ENCODE measurements at places on chromosomes 16 and 17. TPM values are rescaled to one million over a fixed set of nuclear protein-coding genes. Genes with fewer than 3 reads are reported as not detected.

DNA sequence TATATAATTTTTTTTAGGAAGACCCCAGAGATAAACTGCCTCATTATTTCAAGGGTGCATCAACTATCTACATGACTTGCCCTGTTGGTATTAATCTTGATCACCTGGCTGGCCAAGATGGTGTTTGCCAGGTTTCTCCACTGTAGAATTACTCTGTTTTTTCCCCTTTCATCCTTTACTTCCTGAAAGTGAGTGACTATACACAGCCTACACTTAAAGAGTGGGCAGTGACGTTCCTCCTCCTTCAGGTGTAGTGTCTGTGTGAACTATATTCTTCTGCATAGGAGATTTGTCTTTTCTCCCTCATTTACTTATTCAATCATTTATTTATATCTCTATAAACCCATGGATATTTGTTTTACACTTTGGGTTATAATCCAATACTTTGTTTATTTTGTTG lies 246.7 kb downstream of the IRF8 start:
- DNase-seq, result no peak
- H3K4me3 ChIP-seq, result no peak overlapping the region
- no peaks in the 10 kb centered on the region for H3K27me3 ChIP-seq
- H3K4me1 ChIP-seq, result no peaks in the 10 kb centered on the region
- no peak overlapping the region for H3K27ac ChIP-seq
- no peaks in the 10 kb centered on the region for H3K36me3 ChIP-seq

DNA sequence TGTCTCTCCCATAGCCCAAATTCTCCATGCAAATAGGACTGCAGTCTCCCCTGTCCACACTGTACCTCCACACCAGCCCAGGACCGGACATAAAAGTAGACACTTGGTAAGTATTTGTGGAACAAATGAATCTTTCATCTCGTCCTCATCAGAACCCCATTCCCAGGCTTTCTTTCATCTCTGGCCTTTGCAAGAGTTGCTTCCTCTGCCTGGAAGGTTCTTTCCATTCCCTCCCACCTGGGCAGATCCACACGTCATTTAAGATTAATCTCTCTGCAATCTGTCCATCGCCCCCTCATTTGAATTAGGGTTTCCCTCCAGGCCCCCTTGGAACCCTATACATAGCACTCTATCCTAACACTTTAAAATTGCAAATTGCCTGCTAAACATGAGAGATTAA lies 3.9 kb upstream of the NXPH3 start:
- H3K27ac ChIP-seq, result no peak overlapping the region
- no peak for DNase-seq
- H3K4me1 ChIP-seq, result no peaks in the 10 kb centered on the region
- no peaks in the 10 kb centered on the region for H3K36me3 ChIP-seq
- no peak overlapping the region for H3K4me3 ChIP-seq
- peaks cover 36% of the 10 kb centered on the region for H3K27me3 ChIP-seq

- peaks cover 16% of the 10 kb centered on the region for H3K36me3 ChIP-seq
- no peak for DNase-seq
- H3K27me3 ChIP-seq, result no peaks in the 10 kb centered on the region
- no peak overlapping the region for H3K27ac ChIP-seq
- H3K4me1 ChIP-seq, result peaks cover 16% of the 10 kb centered on the region
Observed at GRCh38 chr17:63277629-63278028, 168.5 kb downstream of the CYB561 start.

DNA sequence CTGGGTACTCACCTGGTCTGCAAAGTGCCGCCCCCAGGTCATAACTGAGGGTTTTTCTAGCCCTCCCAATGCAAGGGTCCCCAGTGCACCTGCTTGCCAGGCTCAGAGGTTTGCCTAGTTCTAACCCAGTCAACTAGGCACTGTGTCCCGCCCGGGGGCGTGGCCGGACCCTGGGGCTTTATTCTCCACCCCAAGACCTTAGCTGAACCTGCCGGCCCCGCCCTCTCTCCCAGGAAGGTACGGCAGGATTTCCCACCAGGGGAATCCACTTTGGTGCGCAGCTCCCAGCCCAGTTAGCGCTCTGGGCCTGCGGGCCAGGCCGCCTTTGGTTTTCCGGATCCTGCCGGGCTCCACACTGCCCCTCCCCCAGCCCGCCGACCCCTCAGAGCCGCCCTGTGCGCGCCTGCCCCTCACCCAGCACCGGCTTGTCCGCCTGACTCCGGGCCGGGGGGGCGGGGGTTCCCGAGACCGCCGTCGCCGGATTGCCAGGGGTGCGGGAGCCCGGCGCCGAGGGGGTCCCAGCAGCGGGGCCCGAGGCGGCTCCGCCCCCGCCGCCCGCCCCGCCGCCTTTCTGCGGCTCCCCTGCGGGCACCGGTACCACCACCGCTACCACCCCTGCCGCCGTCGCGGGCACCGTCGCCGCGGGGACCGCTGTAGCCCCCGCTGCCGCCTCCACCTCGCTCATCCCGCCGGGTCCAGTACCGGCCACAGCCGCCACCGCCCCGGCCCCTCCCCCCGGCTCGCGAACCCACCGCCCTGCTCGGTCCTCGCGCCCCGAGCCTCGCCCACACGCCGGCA lies 424 bp downstream of the YBX2 start:
- H3K4me1 ChIP-seq, result peaks cover 41% of the 10 kb centered on the region
- peak overlapping the region; percentile 5 for H3K27ac ChIP-seq
- no peak for DNase-seq
- peak overlapping the region; percentile 38 for H3K4me3 ChIP-seq

Gene SEZ6L2
- 13.9 TPM for total RNA-seq
